Midbrain (tissue), 1 donor: ENCODE measurements at places on chromosomes 3 and 15.

DNA sequence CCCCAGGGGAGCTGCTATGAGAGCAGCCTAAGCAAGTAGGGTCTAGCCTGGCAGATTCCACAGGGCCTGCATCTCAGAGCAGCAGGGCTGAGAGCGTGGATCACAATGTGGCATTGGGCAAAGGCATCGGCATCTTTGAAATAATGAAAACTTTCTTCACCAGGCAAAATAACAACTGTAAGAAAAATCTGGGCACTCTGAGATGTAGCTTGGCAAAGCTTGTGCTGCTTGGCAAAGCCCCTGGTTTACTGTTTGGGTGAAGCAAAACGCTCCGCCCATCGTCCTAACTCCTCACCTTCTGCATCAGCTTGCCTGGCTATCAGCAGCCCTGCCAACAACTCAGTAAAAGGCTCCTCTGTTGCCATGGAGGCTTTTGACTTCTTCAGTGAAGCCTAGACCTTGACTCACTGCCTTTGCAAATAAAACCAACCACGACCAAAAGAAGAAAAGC, 212.8 kb upstream of the EIF1B start:
- peak; percentile 9 for DNase-seq

- no peak for DNase-seq
These were observed 211.3 kb downstream of the TBC1D2B start for GRCh38 chr15:77866186-77866585.

DNA sequence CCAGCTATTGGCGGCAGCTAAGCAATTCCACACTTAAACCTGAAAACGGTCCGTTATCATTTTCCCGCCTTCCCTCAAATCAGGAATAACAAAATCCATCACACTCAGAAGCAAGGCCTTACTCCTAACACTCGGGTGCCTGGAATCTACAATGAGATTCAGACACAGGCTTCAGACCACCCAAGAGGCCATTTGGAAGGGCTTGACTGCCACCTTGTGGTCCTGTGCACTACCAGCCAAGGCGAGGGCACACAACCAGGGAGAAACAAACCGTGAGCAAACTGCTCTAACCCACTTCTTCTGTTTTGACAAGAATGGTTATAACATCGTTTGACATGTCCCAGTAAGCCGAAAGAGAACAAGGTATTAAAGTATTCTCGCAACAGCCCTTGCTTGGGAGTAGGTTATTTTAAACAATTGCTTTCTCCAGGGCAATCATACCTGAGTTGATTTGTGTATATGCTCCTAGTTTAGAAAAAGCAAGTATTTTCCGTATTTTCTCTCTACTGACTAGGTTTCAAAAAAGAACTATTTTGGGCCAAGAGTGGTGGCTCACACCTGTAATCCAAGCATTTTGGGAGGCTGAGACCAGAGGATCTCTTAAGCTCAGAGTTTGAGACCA, 40.1 kb upstream of the TAFA4 start:
- DNase-seq = peak; percentile 74

DNA sequence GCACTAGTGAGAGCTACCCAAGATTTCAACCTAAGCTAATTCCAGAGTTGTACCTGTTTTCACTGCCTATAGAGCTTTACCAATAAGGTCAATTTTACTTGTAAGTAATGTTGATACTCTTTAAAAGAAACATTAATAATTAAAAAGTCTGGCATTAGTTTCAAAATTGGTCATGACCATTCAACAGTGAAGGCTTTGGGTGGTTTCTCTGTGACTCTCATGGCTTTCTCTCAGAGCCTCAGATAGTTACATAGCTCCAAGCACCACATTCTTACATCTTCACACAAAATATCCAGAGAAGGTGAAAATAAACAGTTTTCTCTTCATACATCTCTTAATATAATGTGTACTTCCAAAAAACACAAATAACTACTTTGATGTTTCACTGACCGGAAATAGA, 61.5 kb upstream of the TCF12 start:
- DNase-seq = no peak

- DNase-seq = no peak
These were observed 63.4 kb upstream of the FEZF2 start for GRCh38 chr3:62436785-62437184.

DNA sequence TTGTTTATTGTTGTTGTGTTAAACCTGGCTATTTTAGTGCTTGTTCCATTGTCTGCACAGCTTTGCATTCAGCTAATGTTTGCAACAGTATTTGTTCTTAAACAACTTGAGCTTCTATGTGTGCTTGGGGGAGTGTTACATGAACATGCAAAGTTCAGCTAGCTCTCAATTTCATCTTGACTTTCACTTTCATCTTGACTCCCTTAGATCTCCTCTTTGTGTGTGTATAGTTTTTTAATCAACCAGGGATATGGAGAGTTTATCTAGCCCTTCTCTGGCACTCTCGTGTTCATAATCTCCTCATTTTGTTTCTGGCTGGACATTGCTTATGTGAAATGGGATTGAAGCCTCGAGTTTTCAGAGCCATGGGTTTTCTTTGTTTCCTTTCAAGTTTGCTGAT, 212.4 kb upstream of the ZBTB20 start:
- no peak for DNase-seq

GRCh38 chr3:43953814-43954692, 263.3 kb downstream of the ABHD5 start:
- DNase-seq = no peak

- peak; percentile 41 for DNase-seq
These were observed at the start of gene WNT7A for GRCh38 chr3:13879946-13880810. Gene WNT7A, minus strand, starts transcription at chr3:13880071. Its CDS starts 255 bp downstream, at chr3:13879816.

- DNase-seq = no peak
These were observed 86.6 kb downstream of the MSL2 start for GRCh38 chr3:136109499-136109898.

GRCh38 chr3:70840106-70840870, 527.9 kb upstream of the MDFIC2 start:
- DNase-seq = no peak

- no peak for DNase-seq
These were observed 53.1 kb downstream of the TRANK1 start for GRCh38 chr3:36891701-36892160.

DNA sequence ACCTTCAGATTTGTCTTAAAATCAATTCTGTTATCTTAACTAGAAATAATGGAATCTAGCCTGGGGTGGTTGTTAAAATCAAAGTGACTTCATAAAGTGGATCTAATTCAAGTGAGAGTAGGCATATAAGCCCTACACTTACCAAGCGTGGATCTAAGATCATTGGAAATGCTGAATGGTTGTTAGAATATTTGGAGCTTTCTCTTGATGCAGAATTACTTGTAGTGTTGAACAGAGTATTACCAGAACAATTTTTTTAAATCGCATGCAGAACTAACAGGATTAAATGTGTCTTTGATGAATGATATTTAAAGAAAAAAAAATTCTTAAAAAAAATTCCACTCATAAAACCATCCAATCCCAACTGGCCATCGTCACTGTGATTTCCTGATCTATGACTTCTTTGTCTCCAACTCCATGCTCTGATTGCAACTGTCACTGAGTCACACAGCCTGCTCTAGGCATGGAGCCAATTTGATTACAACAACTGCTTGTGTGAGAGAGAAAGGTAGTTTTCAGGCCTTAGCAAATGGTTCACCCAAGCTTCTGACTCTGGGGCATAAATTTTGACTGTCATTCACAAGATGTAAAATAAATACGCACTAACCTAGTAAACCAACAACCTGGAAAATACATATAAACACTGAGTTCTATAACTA, 25.9 kb upstream of the SPRED1 start:
- peak; percentile 88 for DNase-seq

- DNase-seq = no peak
These were observed 6.9 kb downstream of the MUC20 start for GRCh38 chr3:195727606-195728195.

DNA sequence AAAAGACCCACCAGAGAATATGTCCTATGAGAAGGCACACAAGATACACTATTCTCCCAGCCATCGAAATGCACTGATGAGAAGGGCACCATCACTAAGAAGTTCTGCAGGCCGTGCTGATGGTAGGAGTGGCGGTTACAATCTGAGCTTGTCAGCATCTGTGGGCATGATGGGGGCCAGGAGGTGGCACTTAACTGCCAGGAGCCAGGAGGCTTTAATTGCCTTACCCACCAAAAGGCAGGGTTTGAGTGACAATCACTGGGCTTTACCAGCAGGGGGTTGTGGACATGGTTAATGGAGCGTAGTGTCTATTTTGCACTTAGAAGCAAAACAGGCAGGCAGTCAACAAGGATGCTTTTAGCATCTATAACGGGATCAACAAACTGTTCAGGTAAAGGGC, 16.0 kb upstream of the SQOR start:
- no peak for DNase-seq

- DNase-seq = no peak
These were observed 8.2 kb upstream of the FAM240A start for GRCh38 chr3:46604127-46604526.

DNA sequence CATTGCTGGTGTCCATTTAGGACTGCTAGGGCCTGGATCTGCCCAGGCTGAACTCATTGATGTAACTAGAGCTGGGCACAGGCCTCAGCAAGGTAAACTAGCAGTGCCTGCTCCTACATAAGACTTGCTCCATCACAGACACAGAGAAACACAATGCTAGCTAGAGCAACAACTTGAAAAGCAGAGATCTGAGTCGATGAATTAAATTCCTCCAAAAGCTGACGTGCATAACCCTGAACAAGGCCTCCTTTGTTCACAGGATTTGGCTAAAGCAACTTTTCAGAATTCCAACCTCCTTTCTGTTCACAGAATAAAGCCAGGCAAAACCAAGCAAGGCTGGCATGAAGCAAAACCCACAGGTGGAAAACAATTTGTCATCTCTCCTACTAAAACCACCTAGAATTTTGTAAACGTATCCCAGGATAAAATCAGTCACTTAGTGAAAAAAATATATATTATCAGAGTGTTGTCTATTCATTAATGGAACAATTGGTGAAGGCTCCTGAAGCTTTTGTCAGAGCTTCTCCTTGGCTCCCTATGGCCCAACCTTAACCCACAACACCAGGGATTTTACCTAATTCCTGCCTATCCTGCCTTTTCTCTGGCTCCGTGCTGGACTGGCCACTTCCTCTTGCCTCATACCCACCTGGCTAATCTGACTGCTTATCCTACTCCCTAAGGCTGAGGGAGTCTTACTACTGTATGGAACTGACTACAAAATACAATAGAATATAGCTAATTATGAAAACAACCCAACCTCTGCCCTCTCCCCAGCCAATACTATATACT, 39.9 kb downstream of the PLCH1 start:
- peak; percentile 21 for DNase-seq

GRCh38 chr3:186044427-186044826, 64.5 kb downstream of the ETV5 start:
- DNase-seq = no peak
